Natural killer cell treated with Interleukin-12 subunit alpha and Interleukin-12 subunit beta and Interleukin-15 and Interleukin-18, amount 100 ng/mL, for 72 hours (primary cell): ENCODE measurements at places on chromosomes 12 and 14.
A peak's percentile ranks its signal among the peaks of the same experiment; 100 is the strongest.

DNA sequence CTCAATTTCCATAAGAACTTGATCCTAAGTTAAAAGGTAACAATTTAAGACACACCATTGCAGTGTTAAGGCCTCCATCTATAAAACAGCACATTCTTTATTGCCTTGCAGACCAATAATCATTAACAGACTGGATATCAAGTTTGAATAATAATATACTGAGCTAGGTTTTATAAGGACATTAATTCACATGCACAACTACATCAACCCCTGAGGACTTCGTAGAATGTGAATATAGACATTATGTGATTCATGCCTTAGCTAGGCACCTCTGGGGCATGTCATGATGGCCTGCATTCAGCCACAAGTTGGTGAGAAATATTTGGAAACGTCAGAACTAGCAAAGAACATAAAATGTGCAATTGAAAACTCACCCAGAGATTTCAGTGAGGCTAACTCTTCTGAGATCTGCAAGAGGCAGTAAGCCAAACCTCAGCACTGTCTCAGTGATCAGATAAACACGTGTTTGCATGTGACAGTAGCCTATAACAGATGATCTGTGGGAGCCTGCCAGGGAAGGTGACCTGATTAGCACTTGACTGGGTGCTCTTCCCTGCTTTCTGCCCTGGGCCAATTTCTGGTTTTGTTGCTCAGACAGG is 492.2 kb downstream of the FLRT2 start:
- DNase-seq, result no peak

DNA sequence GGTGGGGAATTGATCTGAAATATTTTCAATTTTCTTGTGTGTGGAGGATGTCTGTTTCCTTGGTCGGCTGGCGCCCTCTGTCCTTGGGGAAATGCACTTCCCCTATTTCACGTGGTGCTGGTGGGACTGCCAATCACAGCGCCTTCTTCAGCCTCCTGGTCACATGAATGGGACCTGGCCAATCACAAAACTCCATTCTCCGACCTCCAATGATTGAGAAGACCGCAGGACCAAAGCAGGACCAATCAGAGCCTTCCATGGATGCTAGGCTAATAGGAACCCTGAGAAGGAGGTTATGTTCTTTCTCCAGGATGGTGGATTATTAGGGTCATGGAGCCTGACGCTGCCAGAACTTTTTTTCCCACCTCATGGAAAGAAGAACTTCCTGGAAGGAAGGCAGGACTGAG is 188.7 kb downstream of the TTC8 start:
- no peak for DNase-seq

DNA sequence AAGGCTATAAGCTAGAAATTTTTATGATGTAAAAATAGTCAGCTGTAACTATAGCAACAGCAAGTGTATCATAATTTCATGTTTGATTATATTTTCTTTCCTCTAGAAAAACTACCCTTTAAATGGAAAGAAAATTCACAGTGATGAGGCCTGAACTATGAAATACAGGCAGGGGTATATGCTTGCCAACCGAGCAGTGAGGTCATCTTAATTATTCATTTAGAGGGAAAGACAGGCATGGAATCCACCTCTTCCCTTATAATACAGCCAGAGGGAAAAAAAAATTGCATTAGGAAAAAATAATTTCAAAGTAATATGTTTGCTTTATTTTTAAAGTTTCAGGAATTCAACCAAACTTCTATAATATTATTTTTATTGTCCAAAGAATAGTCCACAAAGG is 139.8 kb downstream of the EPS8 start:
- no peak for DNase-seq

DNA sequence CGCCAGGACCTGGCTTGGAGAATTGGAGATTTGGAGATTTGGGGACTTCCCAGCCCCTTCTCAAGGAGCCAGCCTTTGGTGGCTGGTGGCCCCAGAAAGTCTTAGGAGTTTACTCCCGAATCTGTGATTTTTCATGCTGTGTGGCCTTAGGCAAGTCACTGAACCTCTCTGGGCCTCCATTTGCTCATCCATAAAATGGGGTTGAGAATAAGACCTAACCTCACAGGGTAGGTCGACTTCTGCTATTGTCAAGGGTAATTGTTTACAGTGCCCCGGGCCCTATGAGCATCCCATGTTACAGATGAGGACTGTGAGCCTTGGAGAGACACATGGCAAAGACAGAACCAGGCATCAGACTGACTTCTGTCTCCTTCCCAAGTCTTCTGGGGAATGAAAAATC is 16.2 kb upstream of the TMEM119 start:
- DNase-seq, result no peak

DNA sequence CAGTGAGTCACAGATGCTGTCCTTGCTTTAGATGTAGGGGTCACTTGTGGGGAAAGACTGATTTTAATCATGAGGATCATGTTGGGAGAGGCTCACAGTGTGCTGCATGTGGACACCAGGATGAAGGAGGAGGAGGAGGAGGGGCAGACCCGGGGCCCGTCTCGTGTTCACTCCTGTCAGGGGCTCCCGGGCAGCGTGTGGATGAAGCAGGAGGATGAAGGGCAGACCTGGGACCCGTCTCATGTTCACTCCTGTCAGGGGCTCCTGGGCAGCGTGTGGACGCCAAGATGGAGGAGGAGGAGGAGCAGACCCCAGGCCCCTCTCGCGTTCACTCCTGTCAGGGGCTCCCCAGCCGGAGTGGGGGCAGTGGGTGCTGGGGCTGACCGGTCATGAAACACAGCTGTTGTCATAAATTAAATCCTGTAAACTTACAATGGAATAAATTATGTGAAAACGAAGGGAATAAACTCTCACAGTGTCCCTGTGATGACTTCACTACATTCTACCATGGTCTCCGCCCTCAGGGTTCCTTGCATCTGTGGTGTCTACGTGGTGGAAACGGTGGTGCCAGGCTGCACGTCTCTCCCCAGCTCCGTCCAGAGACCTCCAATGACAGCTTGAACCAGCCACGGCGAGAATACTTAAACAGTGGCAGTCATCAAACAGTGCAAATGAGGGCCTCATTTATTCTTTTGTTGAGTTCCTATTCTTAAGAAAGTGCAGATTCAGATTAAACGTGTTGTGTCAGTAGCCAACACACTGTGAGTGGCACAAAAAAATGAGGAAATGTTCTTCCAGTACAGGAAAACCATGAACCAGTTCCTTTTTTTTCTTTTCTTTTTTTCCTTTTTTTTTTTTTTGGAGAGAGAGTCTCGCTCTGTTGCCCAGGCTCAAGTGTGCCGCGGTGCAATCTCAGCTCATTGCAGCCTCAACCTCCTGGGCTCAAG is 37.7 kb upstream of the SFSWAP start:
- DNase-seq, result no peak

DNA sequence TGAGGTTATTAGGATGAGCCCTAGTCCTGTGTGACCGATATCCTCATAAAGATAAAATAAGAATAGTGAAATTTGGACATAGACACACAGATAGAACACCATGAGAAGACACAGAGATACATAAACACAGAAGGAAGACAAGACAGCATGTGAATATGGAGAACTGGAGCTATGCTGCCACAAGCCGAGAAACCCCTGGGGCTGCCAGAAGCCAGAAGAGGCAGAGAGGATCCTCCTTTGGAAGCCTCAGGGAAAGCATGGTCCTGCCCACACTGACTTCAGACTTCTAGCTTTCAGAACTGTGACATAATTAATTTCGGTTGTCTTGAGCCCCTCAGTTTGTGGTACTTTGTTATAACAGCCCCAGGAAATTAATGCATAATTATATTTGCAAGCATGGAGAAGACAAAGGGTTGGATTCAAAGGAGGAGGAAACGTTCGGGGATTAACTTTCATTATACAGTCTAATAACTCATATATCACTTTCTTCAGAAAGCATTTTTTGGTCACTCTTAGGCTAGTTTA is 1501.8 kb upstream of the FLRT2 start:
- no peak for DNase-seq

DNA sequence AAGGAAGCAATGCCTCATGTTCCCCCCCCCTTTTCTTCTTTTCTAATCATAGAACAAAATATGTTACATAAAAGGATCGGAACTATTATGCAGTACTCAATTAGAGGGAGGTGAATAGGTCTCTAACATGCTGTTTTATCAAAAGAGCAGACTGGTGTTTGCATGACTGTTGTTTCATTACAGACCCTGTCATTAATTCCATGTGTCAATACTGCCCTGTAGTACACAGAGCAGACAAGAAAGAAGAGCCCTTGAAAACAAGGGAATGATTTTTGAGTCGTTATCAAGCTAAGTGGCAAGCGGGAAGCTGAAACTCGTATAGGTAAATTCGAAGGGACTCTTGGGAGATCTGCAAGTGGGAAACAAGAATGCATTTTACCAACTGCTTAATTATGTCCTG is 76.9 kb upstream of the TMEM263 start:
- DNase-seq, result no peak

DNA sequence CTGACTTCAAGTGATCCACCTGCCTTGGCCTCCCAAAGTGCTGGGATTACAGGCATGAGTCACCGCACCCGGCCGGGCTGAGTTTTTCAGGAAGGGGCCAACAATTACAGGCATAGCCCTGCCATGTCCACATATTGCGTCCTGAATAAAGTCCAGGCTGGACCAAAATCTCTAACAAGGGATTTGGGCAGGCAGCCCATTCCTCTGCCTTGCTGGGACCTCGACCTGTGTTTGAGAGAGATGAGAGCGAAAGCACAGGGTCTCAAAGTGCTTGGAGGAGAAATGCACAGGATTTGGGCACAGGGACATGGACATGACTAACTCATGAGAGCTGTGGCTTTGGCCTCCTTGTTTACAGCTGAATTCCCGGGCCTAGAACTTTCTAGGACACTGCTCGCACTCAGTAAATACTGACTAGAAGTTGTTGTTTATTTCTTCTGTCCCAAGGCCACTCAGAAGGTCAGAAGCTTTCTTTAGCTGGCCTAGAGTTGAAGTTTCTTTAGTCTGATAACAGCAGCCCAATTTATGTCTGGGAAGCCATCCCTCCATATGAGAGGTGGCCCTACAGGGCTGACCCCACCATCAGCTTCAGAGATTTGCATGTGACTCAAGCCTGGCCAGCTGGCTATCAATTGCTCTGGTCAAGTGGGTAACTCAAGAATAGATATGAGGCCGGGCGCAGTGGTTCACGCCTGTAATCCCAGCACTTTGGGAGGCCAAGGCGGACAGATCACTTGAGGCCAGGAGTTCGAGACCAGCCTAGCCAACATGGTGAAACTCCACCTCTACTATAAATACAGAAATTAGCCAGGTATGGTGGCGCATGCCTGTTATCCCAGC is 11.7 kb downstream of the CAMKK2 start:
- no peak for DNase-seq

DNA sequence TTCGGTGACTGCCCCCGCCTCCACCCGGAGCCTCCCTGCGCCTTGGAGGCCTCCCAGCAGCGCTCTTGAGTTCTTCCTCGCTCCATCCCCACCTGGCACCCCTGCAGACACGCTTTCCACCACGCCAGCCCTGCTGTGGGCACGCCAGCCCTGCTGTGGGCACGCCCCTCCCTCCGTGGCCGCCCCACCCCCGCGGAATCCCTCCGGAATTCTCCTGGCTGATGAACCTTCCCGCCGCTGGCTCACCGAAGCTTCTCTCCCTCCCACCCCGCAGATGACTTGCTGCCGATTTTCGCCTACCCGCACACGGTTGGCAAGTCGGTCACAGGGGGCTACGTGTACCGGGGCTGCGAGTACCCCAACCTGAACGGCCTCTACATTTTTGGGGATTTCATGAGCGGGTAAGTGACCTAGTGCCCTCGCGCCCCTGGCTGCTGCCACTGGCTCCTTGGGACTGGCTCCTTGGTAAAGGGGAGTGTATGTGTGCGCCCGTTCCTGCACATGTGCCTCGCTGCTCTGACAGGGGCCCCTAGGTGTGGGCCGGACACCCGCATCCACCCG is 15.2 kb downstream of the HHIPL1 start:
- no peak for DNase-seq

GRCh38 chr12:53754633-53755264 is 3.0 kb upstream of the CISTR start:
- DNase-seq, result no peak

GRCh38 chr14:85533861-85534291 is 3.9 kb downstream of the FLRT2 start:
- DNase-seq, result no peak

DNA sequence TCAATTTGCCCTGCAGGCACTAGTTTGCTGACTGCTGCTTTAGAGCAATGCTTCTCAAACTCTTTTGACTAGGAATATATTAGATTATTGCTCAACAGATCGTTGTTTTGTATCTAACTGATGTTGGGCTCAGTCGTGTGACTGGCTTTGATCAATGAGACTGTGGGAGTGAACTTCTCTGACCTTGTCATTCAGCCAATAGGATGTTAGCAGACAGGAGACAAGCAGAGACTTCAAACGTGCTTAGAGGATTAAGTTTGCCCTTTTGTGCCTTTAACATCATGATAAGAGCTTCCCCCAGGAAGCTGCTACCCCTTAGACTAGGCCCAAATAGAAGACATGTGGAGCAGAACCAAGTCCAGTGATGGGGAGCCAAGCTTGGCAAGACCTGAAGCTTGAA is 76.7 kb upstream of the ELK3 start:
- no peak for DNase-seq

GRCh38 chr14:64705381-64706118 is 1.3 kb downstream of the PLEKHG3 start:
- DNase-seq, result peak; percentile 80

DNA sequence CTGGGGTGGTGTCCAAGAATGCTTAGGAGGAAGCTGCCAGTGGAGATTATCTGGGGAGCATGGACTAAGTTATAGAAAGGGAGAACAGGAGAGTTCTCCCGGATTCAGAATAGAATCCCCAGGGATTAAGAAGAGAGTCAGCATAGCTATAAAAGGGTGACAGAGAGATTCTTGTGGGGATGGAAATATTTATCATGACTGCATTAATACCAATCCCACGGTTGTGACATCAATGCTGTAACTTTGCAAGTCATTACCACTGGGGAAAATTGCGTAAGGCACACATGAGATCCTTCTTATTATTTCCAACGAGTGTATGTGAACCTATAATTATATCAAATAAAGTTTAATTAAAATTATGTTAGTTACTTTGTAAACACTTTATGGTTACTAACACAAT is 447.9 kb upstream of the TMEM132C start:
- DNase-seq, result no peak

DNA sequence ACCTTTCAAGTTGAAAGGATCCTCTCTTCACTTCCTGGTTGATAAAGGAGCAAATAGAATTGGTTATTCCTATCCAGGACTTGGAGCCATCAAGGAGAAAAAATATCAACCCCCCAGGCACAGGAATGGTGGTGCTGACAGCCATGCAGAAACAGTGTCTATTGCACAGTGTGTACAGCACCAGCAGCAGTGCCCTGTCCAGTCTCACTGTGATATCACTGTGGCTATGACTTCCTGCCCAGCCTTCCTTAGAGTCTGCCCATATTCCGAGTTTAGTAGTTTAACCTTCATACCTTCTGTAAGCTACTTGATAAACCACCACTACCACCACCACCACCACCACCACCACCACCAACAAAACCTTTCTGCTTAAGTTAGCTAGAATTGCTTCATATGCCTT is 45.1 kb upstream of the FERMT2 start:
- no peak for DNase-seq
